Uterus (tissue), 4 donors: ENCODE measurements at places on chromosomes 12 and 14. TPM values are rescaled to one million over a fixed set of nuclear protein-coding genes. Genes with fewer than 3 reads are reported as not detected.

- DNase-seq = peak; percentile 52
Observed at GRCh38 chr14:76920331-76921087, 94.3 kb downstream of the LRRC74A start.

DNA sequence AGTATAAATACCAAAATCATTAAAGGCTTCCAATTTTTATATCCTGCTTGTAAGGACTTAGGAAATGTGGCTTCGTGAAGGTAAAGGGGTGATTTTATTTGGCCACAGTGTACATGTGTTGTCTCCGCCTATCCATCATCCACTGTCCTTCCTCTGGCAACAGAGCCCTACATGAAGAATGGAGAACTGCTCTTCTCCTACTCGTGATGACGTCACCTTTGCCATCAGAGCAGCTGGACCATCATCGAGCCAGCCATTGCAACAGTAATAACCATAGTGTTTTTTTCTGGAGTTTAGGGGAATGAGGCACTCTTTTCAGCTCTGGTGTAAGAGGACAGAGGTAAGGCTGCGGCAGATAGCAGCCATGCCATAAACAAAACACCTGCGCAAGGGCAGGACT lies 19.2 kb downstream of the ITPR2 start:
- no peak for DNase-seq

DNA sequence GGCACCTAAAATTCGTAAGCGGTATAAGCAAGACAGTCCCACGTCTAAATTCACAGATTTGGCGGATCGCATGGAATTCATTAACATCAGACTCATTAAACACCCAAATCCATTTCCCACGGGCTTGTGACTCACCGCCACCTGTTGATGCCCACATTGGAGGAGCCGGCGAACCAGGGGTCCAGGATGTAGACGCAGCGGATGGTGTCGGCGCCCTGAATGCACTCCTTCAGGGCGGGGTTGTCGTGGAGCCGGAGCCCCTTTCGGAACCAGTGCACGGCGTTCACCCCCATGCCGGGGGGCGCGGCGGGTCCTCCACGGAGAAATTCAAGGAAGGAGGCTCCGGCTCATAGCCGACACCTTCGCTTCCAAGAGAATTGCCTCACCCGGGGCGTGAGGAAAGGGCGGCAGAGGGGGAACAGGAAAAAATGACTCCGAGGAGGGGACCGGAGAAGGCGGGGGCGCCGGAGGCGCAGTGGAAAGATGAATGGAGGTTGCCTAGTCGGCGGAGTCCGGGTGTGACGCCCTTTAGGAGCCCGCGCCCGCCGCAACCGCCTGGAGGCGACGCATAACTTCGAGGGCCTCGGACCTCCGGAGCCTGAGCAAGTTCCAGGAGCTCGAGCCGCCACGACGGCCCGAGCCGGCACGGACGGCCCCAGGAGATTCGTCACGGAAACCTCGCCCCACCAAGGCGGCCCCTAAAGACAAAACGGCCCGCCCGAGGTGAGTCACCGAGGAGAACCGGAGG lies 506 bp downstream of the CRY1 start:
- peak; percentile 47 for DNase-seq

- DNase-seq = no peak
Observed at GRCh38 chr14:22781301-22781991, 15.0 kb downstream of the OXA1L start.

The TSPAN11 gene
- 9.4 TPM for total RNA-seq

- DNase-seq = no peak
Observed at GRCh38 chr14:50806241-50806933, 24.6 kb downstream of the NIN start.

The CLEC14A gene
- total RNA-seq = 161 TPM

DNA sequence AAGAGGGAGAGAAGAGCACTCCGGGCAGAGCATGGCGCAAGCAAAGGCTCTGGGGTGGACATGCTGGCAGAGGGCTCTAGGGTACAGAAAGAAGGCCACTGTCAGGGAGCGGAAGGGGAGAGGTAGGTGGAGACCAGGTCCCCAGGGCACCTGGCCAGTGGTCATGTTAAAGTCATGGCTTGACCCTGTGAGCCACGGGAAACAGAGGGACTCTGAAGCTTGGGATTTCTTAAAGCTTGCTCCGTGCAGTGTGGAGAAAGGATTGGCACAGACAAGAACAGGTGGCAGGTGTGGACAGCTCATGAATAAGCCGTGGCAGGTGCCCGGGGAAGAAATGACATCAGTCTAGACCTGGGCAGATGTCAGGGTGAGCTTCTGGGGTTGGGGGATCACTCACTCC lies 413.8 kb downstream of the BCL11B start:
- no peak for DNase-seq

DNA sequence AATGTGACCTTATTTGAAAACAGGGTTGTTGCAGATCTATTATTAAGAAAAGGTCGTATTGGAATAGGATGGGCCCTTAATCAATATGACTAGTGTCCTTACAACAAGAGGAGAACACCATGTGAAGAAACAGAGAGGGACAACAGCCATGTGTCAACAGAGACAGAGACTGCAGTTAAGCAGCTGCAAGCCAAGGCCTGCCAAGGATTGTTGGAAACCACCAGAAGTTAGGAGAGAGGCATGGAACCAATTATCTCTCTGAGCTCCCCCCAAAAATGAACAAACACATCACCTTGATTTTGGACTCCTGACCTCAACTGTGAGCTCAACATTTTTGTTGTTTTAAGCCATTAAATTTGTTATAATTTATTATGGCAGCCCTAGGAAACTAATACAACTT lies 214.6 kb upstream of the PRKD1 start:
- no peak for DNase-seq

The AMIGO2 gene
- 33.0 TPM for total RNA-seq
